ENCODE measurements at places on chromosomes 4 and X.

- no peak for DNase-seq
Measured at GRCh38 chr4:107468812-107469211, 251.2 kb downstream of the PAPSS1 start.

- peak; percentile 3 for DNase-seq
Measured at GRCh38 chr4:36187723-36188333, 56.5 kb downstream of the ARAP2 start.

- DNase-seq, result no peak
Measured at GRCh38 chr4:47642985-47643760, 158.1 kb downstream of the ATP10D start.

- no peak for DNase-seq
Measured at GRCh38 chr4:169818063-169818679, 60.4 kb upstream of the HPF1 start.

- DNase-seq, result no peak
Measured at GRCh38 chr4:168908093-168908492, 102.0 kb downstream of the CBR4 start.

DNA sequence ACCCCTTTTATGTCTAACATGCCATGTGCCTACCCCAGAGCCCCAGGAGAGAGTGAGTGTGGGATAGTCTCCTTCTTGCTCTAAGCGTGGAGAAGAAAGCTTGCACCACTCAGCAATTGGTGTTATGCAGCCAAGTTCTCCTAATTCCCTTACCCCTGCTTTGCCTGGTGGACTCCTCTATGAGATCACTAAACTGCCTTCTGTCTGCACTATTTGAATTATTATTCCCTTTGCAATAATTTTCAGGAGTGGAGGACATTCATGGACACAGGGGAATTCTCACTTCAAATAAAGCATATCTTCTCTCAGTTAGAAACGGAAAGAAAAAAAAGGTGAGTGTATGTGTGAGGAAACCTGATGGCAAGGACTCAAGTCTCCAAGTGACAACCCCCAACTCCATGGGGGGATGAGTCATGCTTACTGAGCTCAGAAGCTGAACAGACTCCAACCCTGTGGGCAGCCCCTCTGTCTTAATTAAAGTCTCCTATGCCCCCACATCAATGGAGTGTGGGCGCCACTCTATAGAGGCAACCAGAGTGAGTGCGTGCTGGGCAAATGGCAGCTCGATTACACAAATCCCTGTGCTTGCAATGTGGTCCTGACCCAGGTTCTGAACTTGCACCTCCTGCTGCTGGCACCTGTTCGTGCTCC is 381.9 kb downstream of the RAB28 start:
- no peak for DNase-seq

GRCh38 chr4:168825975-168826374 is 184.1 kb downstream of the CBR4 start:
- no peak for DNase-seq

DNA sequence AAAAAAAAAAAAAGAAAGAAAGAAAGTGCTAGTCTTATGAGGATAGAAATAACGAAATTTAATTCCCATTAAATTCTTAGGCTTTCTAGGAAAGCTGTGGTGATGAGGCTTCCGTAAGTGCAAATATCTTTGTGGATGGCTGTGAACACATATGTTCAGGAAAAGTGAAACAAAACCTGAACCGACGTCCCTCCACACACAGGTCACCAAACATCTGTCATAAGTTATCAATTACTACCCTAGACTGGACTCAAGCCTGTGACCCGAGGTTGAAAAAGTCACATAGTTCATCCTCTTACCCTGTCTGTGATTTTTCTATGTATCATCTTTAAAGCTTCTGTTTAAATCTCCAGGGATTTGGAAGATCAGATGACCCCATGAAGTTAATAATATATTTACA is 24.8 kb downstream of the HHIP start:
- DNase-seq, result no peak

- DNase-seq, result peak; percentile 4
Measured at GRCh38 chr4:164012396-164013027, 518.0 kb downstream of the TMA16 start.

DNA sequence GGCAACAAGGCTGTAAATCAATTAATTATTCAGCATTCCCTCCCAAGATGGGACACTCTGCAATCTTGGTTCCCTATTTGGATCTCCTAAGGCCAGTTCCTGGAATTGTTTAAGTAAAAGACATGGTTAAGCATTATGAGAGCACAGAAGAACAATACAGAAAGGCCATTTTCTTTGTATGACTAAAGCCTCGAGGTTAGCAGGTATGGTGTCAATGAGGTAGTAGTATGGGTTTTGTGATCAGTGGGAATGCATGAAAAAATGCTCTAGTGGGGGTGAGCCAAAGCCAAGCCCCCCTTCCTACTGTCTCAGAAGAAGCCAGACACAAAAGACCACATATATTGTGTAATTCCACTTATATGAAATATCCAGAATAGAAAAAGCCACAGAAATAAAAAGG is 61.7 kb upstream of the S100G start:
- DNase-seq, result no peak

GRCh38 chr4:20065952-20066351 is 185.8 kb upstream of the SLIT2 start:
- DNase-seq, result no peak

DNA sequence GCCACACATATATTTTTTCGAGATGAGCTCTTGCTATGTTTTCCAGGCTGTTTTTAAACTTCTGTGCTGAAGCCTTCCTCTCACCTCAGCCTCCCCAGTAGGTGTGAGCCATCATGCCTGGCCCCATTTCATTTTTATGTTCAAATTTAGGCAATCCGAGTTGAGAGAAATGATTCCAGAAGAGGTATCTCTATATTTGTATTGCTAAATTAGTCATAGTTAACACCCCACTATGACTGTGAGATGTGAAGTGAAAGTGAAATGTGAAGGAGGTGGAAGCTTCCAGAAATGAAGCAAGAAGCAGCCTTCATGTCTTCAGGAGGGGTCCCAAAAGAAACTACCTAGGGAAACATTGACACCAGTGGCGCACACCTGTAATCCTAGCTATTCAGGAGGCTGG is 17.7 kb downstream of the APELA start:
- no peak for DNase-seq

GRCh38 chrX:150487369-150488094 is 80.9 kb upstream of the MTM1 start:
- DNase-seq, result no peak

DNA sequence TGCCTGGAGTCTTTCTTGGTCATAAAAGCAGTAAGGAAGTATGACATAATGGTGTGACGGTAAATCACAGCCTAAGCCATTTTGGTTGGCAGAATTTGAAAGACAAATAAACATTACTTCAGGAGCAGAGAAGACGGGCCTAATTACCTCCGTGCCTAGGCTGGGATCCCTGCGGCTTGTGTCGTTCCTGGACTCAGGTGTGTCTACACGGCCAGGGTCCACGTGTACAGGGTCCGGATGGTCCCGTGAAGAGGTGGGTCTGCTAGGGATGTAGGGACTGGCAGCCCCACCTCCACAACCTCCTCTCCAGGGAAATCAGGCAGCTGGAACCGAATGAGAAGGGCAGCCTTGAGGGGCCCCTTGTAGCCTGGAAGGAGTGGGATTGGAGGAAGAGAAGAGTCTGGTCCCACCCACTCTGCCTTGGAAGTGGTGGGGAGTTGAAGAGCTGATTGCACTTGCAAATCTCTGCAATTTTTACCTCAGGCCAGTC is 55.4 kb upstream of the PLAC1 start:
- DNase-seq, result no peak

GRCh38 chrX:49101629-49101984 is 21.9 kb upstream of the WDR45 start:
- DNase-seq, result no peak

- DNase-seq, result no peak
Measured at GRCh38 chr4:152864361-152864760, 71.8 kb upstream of the FHDC1 start.

- no peak for DNase-seq
Measured at GRCh38 chrX:40151211-40152172, 53.7 kb upstream of the BCOR start.

- DNase-seq, result no peak
Measured at GRCh38 chr4:105625214-105625613, 72.8 kb downstream of the ARHGEF38 start.

DNA sequence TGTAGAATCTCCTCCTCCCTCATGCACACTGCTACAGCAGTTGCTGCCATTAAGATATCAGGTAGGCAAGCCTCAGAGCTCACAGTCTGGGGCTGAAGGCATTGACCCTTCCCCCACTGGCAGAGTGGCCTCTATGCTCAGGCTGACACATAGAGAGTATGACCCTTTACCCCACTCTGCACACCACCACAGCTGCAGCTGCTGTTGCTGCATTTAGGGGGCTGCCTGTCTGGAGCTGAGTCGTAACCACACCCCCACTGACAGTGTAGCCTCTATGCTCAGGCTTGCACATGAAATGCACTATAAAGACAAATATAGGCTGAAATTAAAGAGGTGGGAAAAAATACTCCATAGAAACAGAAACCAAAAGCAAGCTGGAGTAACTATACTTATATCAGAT is 289.3 kb upstream of the PABPC4L start:
- DNase-seq, result no peak

- no peak for DNase-seq
Measured at GRCh38 chrX:28920153-28920943, 333.1 kb downstream of the IL1RAPL1 start.

- no peak for DNase-seq
Measured at GRCh38 chr4:74410272-74410671, 34.7 kb upstream of the AREG start.

DNA sequence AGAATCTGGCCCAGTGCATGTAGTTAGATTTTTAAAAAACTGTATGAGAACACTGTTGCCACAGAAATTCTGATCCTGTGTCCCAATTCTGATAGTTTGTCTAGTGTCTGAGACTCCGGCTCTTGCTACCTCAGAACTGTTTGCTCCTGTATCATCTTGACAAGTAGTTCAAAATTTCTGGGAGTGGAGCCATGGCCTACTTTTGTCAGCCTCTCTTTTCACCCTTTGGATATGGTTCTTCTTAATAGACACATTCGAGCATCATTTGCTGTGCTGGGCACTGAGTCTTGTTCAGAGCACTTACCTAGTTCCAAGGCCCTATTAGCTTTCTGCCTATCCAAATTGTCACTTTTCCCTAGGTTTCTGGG is 46.9 kb downstream of the ATP10D start:
- DNase-seq, result no peak

DNA sequence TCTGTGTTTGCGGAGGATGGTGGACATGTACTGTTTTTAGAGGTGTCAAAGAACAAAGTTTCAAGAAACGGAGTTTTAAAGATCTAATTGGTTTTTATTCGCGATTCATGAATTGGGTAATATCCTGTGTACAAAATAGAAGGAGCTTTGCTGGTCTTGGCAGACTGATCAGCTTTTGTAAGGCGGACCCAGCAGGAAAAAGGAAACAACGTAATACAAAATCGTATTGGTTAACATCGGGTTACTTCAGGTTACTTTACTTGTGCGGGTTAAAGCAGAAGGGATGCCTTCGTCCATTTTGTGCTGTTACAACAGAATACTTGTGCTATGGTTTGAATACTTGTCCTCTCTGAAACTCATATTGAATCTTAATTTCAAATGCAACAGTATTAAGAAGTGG is 11.4 kb upstream of the NYX start:
- no peak for DNase-seq

GRCh38 chr4:36919721-36920120 is 324.8 kb upstream of the NWD2 start:
- DNase-seq, result no peak

- DNase-seq, result no peak
Measured at GRCh38 chrX:74422576-74423288, 1.4 kb downstream of the SLC16A2 start.

DNA sequence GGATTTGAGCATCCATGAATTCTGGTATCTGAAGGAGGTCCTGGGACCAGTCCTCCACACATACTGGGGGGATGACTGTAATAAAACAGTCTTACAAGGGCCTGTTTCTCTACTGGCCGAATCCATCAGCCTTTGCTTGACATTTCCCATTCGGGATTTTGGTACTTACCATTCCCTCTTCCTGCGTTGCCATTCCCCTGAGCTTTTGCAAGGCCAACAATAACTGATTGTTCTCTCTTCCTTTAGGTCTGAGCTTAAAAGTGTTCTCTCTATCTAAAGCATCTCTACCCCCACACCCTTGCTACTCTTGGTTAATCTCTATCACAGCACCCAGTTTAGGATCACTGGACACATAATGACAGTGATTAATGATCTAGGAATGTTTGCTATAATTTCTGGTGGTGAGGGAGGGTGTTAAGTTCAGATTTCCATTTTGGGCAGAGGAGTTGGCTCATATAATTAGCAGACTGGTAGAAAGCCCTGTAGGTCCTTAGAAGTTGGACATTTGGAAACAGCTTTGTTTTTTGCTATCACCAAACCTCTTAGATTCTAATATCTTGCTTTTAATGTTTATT is 29.4 kb downstream of the TMA16 start:
- no peak for DNase-seq

GRCh38 chr4:159722052-159722451 is 619.2 kb downstream of the RAPGEF2 start:
- DNase-seq, result no peak

- DNase-seq, result no peak
Measured at GRCh38 chr4:39369301-39369700, 3.1 kb upstream of the RFC1 start.

DNA sequence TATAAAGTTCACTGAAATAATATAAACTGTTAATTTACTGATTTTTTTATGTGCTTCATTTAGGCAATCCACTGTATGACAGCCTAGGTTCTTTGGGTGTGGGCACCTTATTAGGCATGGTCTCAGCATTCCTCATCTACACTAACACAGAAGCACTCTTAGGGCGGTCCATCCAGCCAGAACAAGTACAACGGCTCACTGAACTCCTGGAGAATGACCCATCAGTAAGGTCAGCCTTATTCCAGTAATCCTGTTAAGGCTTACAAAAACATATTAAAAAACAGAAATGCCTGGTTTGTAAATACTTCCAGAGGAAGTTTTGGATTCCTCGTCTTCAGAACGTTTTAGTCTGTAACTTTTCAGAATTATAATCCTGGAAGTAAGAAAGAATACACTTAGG is 80.1 kb downstream of the SLC30A9 start:
- no peak for DNase-seq
